ENCODE measurements at places on chromosomes 5 and 9.

GRCh38 chr5:84791730-84792129 is 407.1 kb upstream of the EDIL3 start:
- DNase-seq: no peak

DNA sequence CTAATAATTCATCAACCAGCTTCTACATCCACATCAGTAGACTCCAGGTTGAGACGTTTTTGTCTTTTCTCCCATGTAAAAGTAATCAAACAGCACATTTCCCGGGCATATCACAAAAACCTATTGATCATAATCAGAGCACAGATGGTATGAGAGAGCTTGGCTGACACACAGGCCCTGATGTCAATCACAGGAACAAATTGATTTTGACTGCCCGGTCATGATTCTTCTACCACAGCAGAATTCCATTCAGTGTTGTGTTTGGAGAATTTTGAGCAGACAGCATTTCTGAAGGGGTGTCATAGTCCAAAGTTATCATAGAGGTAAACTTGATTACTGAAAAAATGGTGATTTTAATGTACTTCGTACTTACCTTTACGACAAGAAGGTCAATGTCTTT is 351.1 kb downstream of the ZSWIM6 start:
- DNase-seq: no peak

GRCh38 chr9:79383096-79383495 is 188.7 kb upstream of the TLE4 start:
- no peak for DNase-seq

GRCh38 chr5:59999056-59999455 is 105.5 kb upstream of the PDE4D start:
- DNase-seq: no peak

DNA sequence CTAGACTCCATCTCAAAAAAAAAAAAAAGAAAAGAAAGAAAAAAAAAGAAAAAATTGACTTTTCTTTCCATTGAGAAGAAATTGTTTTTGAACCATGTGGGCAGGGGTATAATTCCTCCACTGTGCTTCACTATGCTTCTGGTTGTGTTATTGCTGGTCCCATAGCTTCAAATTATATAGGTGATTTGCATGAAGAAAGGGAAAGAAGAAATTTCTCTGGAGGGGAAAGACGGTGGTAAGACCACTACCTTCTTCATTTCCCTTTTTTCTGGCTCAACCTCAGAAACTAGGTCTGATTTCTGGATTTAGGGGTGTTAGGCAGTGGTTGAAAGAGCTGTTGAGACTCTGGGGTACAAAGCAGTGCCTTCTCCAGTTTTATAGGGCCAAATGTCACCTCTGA is 29.3 kb upstream of the HSPB3 start:
- DNase-seq: no peak

Measured in 8988T (cell line).